NCI-H2171 (cell line): ENCODE measurements at places on chromosomes 11 and 22.

- DNase-seq, result no peak
These were observed 1.7 kb downstream of the HPX start for GRCh38 chr11:6438979-6439571.

DNA sequence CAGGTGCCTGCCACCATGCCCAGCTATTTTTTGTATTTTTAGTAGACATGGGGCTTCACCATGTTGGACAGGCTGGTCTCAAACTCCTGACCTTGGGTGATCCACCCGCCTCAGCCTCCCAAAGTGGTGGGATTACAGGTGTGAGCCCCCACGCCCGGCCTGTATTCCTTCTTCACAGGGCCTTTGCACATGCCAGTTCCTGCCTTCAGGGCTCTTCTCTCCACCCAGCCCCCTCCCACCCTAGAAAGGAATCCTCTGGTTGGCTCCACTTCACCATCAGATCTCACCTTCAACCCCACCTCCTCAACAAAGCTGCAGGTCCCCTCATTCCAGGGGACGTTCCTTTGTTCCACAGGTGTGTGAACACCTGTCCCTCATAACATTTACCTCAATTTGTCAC lies 2.0 kb downstream of the POLR3H start:
- DNase-seq, result no peak

DNA sequence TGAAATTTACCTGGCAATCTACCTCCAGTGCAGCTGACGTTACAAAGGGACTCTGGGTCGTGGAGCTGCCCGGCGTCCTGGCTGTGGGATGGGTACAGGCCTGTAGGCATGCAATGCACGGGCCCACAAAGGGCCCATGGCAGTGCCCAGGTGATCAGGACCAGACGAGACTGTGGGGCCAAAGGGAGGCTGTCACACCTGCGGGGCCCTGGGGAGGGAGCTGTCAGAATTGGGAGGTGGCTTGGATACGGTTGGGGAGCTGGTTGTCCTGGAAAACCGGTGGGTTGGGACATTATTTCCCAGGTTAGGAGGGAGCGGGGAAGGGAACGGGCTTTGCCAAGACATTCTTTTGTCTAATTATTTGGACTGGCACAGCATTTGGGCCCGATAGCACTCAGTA lies 958.5 kb downstream of the BRD1 start:
- DNase-seq, result no peak

GRCh38 chr22:31603574-31603973 lies 58.4 kb downstream of the PISD start:
- DNase-seq, result no peak

DNA sequence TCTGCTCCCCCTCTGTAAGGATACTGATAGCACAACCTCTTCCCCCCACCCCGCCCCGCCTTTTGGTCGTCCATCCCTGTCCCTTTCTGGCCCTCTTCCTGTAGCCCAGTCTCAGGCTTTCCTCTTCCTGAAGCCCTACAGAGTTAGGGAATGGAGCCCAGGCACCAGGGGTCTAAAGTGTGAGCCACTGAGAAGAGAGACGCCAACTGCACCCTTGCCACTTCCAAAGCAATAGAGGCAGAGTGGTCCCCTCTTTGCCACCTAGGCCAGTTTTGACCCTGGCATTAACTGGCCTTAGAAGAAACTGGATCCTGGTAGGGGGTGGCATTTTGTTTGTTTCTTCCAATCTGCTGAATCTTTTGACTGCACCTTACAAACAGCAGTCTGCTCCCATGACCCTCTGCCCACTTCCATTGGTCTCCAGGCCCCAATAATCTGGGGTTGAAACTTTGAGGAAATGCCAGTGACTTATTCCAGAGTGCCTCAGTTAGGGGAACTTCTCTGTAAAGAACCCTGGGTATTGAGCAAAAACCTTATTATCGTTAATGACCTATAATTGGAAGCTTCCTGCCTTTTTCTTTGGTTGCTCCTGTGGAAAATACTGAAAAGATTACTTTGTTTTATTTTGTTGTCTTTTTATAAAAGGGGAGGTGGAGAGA lies 9.7 kb upstream of the GRK2 start:
- DNase-seq, result no peak

- DNase-seq, result no peak
These were observed 198.1 kb upstream of the ARHGAP20 start for GRCh38 chr11:110910384-110910783.

DNA sequence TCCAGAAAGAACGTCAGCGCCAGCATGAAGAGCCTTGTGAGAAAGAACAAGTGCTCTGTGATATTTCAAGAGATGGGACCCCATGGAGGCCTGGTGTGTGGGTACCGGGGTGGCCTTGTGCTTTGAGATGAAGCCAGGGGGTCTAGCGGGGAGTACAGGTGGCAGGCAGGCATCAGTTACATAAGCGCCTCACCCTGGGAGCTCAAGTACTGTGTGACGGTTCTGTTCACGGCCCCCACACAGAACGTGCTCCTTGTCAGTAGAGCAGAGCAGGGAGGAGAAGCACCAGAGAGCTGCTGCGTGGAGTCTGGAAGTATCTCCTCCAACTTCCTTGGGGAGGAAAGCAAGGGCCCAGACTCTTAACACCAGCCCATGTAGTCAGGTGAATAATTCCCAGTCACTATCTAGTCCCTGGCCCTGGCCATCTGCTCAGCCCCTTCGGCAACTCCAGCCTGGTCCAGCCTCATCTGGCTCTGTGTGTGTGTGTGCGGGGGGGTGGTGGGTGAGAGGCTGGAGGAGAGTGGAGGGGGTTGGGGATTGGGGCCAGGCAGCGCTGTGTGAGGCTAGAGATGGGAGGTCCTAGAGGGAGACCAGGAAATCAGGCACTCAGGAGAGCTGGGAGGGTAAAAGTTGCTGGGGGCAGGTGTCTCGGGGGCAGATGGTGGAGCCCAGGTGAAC lies 32.4 kb downstream of the MCM5 start:
- DNase-seq, result no peak

- no peak for DNase-seq
These were observed 279.8 kb downstream of the TBC1D22A start for GRCh38 chr22:47042116-47042825.

GRCh38 chr22:37278261-37278660 lies 4.0 kb upstream of the CYTH4 start:
- DNase-seq, result no peak

DNA sequence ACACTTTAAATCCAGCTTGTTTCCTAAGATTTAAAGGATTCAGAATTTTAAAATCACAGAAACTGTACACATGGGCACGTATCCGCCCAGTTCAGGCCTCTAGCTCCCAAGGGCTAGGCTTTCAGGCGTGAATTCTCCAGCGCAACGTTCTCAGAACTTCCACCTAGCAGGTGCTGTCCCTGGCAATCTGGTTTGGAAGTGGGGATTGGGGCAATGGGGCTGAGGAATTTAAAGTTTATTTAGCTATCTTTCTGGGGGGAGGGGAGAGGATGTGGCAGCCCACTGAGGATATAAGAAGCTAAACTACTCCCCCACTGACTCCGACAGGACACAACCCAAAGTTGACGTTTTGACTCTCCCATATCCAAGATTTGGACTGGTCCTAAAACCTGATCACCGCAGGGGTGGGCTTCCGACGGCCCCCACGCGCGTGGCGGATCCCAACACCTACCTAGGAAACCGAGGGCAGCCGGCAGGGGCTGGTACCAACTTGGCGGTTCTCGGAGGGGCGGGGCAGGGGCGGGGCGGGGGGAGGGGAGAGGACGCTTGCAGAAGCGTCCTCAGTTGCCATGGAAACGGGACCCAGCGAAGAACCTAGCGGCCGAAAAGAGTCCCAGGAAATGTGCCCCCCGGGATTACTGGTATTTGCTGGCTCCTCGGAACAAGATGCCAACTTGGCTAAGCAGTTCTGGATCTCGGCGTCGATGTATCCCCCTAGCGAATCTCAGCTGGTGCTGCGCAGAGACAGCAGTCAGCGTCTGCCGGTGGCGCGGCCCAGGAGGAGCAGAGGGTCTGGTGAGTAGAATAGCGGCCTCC lies at the start of gene HOATZ:
Gene HOATZ, plus strand, starts transcription at position 563 of the 816 bp plus-strand sequence. Its CDS starts 7 bp downstream, at position 570.
- no peak for DNase-seq

DNA sequence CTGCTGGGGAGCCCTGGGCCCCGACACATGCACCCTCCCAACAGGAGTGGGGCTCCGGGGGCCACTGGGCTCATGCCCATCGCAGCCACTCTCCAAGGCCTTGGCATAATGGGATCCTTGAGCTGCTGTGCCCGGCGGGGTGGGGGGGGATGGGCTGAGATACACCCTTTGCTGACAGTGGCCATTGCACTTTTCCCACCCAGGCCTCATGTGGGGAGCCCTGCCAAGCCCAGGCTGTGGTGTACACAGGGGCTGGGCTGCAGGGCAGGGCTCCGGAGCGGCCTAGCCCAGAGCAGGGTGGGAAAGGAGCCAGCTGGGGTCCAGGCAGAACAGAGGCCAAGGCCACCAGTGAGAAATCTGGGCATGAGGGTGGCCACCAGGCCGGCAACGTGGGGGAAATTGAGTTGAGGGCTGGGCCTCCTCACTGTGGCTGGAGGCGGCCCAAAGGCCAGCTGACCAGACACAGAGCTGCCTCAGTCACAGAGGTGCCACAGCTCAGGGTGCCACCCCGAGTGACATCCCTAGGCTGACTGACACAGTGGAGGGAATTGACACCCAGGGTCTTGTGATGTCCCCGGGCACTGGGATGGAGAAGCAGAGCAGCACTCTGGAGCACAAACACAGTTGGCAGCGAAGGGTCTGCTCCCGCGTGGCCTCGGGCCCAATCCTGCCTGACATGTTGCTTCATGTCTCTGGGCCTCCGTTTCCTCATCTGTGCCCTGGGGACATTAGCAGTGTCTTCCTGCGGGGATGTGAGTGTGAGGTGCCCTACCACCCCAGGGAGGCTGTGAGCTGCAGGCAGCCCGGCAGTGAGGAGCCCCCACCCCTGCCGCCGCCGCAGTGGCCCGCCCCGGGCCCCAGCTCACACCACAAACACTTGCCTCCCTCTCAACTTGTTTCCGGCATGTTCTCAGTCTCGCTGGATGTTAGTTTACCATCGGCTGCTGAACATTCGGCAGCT lies 30.4 kb downstream of the RTN4R start:
- no peak for DNase-seq

DNA sequence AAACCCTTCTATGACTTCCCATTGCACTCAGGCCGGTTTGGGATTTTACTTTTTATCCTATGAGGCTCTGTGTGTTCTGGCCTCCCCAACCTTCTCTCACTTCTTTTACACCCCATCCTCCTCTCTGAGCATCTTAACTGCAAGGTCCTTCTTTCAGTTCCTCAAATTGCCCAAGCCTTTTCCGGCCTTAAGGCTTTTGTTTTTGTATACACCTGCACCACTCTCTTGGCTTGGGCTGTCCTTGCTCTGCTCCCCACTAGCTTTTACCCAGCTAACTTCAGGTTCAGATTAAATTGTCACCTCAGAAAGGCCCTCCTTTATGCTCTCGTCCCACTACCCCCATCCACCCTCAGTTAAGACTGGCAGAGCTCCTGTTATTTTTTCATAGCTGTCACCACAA lies 55.5 kb downstream of the FAM83F start:
- DNase-seq, result no peak

DNA sequence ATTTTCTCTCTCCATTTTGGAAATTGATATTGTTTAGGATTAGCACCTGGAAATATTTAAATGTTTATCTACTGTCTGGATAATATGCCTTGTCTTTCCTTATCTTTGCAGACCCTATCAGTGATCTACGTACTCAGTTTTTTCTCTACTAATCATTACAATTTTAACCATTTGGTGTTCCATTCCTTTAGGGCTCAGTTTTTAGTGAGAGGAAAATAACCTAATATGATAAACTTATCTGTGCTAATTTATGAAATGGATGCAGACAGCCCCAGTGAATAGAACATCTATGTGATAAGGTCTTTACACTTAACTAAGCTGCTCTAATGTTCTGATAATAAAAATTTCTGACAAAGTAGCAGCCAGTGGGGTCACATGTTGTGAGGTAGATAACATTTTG lies 68.5 kb downstream of the SVIP start:
- no peak for DNase-seq

- no peak for DNase-seq
These were observed 39.4 kb downstream of the IRAG1 start for GRCh38 chr11:10653946-10654810.

- no peak for DNase-seq
These were observed 8.4 kb downstream of the MRGPRF start for GRCh38 chr11:69004411-69005182.

- no peak for DNase-seq
These were observed 294.4 kb downstream of the MN1 start for GRCh38 chr22:27507111-27507611.

GRCh38 chr11:36265793-36266628 lies 23.2 kb downstream of the COMMD9 start:
- DNase-seq, result peak; percentile 81
